Activated CD4-positive, alpha-beta T cell treated with anti-CD3 and anti-CD28 coated beads, Interleukin-2, amount 50 U/mL, for 4 hours (primary cell): ENCODE measurements at places on chromosomes 6 and 20.

GRCh38 chr6:88982720-88983119 lies 19.3 kb upstream of the RNGTT start:
- peak; percentile 6 for DNase-seq

GRCh38 chr6:9496837-9497236 lies 918.0 kb downstream of the TFAP2A start:
- no peak for DNase-seq

DNA sequence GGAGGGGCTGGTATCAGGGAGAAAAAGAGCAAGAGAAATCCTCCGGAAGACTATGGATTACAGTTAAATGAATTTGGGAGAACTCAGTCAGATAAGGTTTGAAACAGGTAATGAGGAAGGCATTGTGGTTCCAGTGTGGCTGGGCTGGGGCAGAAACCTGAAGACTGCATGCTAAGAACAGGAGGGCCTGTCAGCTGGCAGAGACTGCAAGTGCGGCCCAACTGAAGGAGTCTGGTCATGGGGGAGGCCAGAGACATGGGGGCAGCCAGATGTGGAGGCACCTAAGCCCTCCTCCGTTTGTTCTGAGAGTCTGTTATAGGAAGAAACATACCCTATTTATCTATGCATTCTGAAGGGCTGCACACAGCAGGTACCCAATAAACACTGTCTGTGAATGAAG lies 16.6 kb downstream of the TFB1M start:
- no peak for DNase-seq

- no peak for DNase-seq
Measured at GRCh38 chr6:13554929-13555333, 19.5 kb upstream of the SIRT5 start.

- no peak for DNase-seq
Measured at GRCh38 chr6:169070506-169071176, 183.0 kb downstream of the THBS2 start.

GRCh38 chr6:53391170-53391569 lies 42.4 kb upstream of the ELOVL5 start:
- no peak for DNase-seq
